ENCODE measurements at places on chromosomes 1 and 21.

DNA sequence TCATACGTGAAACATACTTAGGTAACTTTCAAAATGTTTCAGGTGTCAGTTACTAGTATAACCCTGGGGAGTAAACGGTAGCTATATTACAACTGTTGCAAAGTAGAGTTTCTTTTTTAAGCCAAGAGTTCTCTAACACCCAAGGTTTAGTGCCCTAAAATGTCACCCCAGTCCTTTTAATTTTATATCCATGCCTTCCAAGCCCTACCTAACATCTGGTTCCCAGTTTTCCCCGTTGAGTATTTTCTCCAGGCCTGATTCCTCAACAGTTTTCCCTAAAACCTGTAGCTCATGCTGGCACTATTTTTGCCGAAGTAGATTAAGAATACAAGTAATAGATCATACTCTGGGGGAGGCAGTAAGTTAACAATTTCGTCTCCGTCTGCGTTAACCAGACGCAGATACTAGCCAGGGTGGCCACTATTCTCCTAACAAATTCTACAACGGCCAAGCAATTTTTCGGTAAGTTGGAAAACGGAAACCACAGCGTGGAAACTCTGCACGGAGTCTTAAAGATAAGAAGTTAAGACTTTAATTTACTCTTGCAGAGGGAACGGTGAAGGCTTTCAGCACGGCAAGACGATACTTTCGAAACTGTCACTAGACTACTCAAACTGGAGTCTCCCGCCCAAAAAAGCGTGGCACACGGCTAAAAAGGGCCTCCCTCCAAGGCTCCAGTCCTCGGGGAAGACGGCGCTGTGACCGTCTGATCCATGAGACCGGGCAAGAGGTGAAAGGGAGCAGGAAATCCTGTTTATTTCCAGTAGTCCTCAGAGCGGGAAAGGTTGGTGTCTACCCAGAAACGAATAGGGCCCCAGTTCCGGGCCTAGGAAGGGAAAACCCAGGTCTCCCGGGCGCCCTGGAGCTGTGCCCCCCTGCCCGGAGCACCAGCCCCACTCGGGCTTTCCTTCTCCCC lies 945 bp downstream of the SRSF4 start:
- no peak for DNase-seq

DNA sequence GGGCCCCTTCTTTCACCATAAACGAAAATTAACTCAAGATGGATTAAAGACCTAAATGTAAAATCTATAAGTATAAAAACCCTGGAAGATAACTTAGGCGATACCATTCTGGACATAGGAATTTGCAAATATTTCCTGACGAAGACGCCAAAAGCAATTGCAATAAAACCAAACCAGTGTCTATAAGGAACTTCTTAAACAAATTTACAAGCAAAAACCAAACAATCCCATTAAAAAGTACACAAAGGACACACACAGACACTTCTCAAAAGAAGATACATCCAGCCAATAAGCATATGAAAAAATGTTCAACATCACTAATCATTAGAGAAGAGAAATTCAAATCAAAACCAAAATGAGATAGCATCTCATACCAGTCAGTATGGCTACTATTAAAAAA lies 78.8 kb upstream of the C1orf105 start:
- no peak for DNase-seq

DNA sequence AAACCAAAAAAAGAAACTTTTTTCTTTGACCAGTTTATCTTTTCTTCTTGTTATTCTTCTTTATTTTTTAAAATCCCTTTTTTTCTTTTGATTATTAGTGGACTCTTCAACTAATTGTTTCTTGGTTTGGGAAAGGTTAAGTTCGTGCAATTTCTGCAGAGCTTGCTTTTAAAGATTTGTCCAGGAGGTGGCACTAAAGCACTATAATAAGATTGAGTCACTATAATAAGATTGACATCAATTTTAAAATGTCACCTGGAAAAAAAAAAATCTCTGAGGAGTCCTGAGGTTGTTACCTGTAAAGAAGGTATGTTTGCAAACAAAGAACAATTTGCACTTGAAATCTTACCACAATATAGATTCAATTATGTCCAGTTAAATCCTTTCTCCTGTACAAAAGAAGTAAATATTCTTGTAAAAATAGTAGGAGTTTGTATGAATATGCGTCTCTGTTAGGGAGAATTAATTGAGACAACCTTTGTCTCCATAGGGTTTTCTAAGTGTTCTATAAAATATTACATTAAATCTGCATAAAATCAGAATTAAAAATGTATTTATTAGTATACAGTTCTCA lies 166.7 kb downstream of the ADGRL4 start:
- no peak for DNase-seq

DNA sequence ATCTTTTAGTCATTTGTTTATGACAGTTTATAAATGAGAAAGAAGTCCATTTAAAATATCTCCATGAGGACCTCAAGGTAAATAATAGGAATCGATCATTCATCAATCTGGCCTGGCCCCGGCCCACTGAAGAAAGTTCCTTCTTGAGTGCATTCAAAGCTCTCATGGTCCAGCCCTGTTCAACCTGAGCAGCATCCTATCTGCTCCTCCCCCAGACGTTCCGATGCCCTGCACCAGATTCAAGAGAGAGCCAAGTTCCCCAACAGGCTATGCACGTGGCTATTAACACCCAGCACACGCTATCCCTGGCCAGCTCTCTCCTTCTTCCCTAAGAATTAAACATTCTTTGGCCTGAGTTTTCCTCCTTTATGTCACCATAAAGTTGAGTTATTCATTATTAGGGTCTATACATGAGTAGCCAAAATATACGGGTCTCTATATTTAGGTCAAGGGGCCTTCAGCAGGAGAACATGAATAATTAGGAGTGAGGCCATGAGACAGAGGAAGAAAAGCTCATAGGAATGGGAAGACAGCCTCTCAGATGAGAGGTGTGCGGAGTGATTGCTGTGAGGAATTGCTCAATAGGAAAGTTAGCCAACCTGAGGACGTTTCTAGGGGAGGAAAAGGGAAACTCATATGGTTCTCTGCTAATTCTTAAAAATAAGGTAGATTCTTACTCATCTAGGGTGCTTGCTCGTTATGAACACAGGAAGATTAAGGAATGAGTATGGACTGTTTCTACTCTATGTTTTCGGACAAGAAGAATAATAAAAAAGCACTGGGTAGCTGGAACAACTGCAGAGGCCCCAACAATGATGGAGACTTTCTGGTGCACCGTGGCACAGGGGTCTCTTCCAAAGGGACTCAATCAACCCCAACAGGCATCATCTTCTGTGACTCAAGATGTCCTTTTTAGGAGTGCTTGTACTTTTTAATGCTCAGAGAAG lies 23.6 kb downstream of the RUNX1 start:
- DNase-seq, result no peak

DNA sequence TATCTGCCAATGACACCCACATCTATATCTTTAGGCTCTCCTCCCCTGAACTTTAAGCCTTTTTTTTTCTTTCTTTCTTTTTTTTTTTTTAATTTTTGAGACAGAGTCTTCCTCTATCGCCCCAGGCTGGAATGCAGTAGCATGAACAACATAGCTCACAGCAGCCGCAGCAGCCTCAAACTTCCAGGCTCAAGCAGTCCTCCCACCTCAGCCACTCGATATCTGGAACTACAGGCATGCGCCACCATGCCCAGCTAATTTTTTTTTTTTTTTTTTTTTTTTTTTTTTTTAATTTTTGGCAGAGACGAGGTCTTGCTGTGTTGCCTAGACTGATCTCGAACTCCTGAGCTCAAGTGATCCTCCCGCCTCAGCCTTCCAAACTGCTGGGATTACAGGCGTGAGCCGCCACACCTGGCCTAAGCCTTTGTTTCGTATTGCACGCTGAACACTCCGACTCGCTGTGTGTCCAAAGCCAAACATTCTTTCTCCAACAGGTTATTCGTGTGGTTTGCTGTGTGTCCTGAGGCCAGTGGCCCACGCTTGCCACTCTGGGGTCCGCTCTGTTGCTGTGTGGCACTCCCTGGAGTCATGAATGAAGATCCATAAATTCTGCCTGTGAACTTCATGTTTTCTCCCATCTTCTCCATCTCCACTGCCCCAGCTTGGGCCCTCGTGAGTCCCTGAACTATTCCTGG lies 119.4 kb downstream of the CAMTA1 start:
- no peak for DNase-seq

- no peak for DNase-seq
Measured at GRCh38 chr1:90319918-90320317, 325.0 kb downstream of the ZNF326 start.

DNA sequence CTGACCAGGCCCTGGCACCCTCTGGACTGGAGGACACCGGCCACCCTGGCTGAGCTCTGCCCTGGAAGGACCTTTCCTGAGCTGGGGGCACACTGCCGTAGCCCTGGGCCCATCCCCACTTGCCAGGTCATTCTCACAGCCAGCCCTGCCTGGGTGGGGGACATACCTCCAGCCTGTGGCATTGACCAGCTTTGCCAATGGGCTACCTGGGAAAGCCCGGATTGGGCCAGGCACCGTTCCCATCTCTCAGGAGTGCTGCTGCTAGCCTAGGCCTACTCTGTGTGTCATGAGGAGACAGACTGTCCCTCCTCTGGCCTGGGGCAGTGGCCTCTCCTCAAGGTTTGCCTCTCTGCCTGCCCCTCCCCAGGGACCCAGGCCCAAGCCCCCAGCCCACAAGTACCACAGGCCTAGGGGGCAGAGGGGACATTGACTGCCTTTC lies 40.0 kb downstream of the COQ8A start:
- DNase-seq, result no peak

DNA sequence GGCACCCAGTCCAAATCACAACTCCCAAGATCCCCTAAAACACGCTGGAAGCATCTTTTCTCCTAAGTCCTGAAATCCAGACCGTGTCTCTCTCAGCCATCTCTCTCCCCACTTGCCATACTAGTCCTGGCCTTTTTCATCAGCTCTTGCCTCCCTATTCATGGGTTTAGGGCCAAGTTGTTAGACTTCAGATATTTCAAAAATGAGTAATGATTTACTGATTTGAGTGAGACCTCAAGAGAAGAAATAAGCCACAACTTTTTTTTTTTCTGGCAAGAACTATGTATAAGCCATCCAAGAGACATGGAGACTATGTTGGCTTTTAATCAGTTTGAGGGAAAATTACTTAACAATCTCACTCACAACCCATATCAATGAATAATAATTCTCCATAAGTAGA lies 62.5 kb downstream of the TBX15 start:
- no peak for DNase-seq

GRCh38 chr21:45130324-45130774 lies 56.0 kb downstream of the ADARB1 start:
- DNase-seq, result no peak

DNA sequence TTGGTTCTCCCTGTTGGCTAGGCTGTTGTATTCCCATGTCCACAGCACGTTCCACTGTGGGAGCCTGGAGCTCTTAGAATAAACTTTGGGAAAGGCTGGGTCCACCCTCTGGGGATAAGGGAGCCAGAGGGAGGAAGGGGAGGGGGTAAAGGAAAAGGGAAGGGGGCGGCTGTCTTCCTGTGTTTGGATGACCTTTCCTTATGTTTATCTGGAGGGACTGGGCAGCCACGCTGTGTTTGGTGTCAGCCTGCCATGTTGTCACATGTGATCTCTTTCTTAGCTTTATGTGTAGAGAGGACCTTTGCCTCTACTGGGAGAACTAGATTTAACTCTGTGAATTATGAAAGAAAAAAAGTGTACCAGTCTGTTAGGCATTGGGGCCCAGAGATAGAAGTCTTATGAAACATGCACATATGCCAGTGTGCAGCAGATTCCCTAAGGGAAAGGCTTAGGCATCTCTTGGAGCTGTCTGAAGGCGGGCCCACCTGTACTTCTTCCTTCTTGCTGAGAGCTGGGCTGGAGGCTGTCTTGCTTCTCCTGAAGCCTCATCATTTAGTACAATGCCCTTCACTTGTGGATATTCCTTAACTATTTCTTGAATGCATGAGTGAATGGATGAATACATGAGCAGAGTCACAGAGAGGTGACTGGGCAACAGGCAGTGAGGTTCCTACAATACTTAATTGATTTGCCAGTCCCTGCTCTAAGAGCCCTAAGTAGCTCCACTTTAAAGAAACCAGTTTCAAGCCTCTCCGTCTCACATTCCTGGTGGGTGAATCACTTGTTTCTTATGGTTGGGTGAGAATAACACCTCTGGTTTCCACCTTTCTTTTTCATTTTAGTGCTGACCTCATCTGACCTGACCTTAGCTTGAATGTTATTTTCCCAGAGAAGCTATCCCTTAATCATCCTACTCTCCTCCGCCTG lies 62.5 kb upstream of the ARHGAP29 start:
- DNase-seq, result no peak

DNA sequence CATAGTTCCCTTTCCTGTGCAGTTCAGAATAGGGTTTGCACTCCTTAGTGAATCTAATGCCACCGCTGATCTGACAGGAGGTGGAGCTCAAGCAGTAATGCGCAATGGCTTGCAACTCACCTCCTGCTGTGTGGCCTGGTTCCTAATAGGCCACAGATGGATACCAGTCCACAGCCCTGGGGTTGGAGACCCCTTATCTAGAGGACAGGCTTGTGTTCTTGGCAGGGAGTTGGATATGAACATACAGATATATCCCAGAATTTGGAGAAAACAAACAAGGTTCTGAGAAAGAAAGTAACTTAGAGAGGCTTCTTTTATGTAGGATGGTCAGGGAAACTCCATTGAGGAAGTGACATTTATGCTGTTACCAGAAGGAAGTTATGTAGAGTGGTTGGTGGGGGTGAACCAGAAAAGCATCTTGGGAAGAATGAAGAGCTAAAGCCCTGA lies 5.1 kb upstream of the PTPRC start:
- no peak for DNase-seq

DNA sequence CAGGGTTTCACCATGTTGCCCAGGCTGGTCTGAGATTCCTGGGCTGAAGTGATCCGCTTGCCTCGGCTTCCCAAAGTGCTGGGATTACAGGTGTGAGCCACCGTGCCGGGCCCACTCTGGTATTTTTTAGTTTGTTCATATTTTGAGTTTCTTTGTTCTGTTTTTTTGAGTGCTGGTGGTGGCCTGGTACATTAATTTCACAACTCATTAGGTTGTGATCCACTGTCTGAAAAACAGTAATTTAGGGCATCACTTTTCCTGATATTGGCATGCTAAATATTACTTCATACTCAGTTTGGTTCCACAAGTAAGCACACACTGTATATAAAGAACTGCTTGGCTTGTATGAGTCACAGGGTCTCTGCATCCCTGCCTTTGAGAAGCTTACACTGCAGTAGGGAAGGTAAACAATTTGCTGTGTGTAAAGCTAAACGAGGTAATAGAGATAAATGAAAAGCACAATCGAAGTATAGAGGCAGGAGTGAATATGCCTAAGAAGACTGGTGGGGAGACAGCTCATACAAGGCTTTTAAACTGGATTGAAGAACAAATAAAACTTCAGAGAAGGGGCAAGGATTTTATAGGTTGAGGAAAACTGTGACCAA lies 7.7 kb downstream of the SNX27 start:
- DNase-seq, result no peak
